Fibroblast of gingiva (primary cell): ENCODE measurements at places on chromosomes 2 and 18.

- DNase-seq = no peak
Observed at GRCh38 chr18:22550861-22551260, 133.1 kb upstream of the CTAGE1 start.

- DNase-seq = no peak
Observed at GRCh38 chr18:79911344-79912270, 39.8 kb downstream of the SLC66A2 start.

DNA sequence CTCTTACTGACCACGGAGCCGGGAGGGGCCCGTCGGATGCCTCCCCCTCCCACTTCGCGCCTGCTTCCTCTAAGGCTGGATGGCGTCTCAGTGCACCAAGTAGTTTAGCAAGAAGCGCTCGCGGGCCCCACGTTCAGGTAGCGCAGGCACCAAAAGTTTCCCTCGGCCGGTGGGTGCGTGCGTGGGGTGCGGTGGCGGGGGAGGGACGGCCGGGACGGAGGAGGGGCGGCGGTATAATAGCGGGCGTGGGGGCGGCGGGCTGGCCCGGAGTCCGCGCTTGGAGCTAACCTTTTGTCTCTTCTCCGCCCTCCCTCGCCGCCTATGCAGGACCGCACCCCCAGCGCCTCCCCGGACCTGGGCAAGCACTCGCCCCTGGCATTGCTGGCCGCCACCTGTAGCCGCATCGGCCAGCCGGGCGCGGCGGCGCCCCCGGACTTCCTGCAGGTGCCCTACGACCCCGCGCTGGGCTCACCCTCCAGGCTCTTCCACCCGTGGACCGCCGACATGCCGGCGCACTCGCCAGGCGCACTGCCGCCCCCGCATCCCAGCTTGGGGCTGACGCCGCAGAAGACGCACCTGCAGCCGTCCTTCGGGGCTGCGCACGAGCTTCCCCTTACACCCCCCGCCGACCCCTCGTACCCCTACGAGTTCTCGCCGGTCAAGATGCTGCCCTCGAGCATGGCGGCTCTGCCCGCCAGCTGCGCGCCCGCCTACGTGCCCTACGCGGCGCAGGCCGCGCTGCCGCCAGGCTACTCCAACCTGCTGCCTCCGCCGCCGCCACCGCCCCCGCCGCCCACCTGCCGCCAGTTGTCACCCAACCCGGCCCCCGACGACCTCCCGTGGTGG, 1.0 kb downstream of the SP5 start:
- no peak for DNase-seq

DNA sequence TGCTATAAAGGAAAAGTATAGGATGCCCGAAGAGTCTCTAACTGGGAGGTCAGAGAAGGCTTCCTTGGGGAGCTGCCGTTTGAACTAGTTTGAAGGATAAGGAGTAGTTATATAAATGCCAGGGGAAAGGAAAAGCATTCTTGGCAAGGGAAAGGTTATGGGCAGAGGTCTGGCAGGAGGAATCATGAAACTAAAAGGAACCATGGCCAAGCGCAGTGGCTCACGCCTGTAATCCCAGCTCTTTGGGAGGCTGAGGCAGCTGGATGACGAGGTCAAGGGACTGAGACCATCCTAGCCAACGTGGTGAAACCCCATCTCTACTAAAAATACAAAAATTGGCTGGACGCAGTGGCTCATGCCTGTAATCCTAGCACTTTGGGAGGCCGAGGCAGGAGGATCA, 100.6 kb upstream of the MSH2 start:
- no peak for DNase-seq

DNA sequence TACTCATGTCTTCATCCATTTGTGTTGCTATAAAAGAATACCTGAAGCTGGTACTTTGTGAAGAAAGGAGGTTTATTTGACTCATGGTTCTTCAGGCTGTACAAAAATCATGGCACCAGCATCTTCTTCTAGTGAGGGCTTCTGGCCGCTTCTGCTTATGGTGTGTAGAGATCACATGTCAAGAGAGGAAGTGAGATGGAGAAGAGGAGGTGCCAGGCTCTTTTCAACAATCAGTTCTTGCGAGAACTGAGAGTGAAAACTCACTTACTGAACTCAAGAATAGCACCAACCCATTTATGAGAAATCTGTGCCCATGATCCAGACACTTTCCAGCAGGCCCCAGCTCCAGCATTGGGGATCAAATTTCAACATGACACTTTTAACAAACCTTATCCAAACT, 30.0 kb upstream of the BARD1 start:
- no peak for DNase-seq

DNA sequence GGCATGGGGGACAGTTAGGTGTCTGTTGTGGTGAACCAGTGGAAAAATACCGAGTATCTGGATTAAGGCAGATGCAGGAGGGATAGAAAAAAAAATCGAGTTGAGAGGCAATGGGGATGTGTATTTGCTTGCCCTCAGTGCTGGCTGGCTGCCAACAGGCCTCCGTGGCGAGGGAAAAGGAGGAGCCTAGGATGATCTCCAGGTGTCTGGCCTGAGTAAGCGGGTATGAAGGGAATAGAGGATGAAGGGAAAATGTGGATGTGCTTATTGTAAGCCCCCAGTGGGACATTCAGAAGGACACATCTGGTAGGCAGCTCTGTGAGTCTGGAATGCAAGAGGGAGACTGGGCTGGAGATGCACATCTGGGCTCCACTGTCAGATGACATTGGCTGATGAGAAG, 22.8 kb downstream of the KCNS3 start:
- no peak for DNase-seq

GRCh38 chr18:75854174-75854573, 426.7 kb upstream of the SMIM21 start:
- no peak for DNase-seq

GRCh38 chr2:238970553-238971081, 122.7 kb downstream of the TWIST2 start:
- peak; percentile 28 for DNase-seq

DNA sequence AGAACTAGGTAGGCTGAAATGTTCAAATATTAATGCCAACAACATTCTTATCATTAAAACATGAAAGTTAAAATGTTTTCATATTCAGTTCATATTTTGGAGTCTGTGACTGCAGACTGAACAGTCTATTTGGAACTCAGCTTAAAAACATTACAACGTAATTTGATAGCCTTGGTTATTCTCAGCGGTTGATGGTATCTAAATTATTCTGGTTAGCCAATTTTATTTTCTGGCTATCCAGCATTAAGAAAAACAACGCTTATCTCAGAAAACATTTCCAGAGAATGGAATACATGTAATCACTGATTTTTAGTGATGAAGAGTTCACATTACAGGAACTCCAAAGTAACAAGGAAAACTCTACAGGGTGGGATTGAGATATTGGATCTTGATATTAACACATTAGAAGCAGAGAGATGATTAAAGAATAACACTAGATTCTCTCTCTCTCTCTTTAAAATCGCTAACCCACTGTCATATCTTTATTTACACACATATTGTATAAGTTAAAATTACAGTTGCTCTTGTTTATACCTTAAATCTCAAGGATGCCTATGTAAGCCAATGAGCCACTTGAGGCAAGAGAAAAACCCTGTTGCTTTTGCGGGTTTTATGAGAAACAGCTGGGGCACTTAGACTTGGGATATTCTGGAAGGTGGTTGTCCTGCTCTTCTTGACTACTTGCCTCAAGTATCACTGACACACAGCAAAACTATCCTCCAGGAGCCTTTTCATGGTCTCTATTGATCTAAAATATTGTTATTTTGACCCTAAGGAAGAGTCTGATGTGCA, 84.9 kb downstream of the ICOS start:
- no peak for DNase-seq

DNA sequence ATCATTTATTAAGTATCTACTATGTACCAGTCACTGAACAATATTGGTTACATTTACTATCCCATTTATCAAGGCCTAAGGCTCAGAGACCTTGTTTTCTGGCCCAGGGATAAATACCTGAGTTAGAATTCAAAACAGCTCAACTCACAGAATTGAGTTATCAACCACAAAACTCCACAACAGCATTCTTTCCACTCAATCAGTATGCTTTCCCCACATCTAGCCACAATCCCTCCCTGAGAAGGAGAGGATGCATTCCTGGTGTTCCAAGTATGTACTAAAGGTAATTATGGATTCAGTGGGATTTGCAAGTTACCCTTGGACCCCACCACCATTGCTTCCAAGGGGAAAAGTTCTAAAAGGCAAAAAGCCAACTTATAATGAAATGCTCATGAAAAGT, 104.2 kb upstream of the PID1 start:
- no peak for DNase-seq

GRCh38 chr18:286515-287310, 18.9 kb upstream of the THOC1 start:
- peak; percentile 21 for DNase-seq

GRCh38 chr2:46344706-46345105, 47.5 kb downstream of the EPAS1 start:
- DNase-seq = peak; percentile 29

GRCh38 chr2:182784777-182785176, 68.7 kb downstream of the DNAJC10 start:
- peak; percentile 41 for DNase-seq

GRCh38 chr2:104909317-104909716, 55.4 kb downstream of the POU3F3 start:
- no peak for DNase-seq

DNA sequence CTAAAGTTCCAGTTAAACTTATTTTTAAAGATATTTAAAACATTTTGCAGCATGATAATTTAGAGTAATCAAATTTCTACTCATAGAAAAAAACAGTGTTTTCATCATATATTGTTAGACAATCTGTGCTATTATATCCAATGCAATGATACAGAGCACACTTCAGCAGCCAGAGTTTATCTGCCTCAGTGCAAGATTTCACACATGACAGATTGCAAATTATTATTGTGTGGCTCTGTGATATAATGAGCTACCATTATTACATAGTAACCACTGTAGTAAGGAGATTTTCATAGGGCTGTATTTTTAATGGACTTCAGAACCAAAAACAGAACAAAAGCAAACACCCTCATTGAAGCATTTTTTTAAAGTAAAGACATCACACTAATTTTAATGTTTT, 762.4 kb downstream of the DSC3 start:
- DNase-seq = no peak

DNA sequence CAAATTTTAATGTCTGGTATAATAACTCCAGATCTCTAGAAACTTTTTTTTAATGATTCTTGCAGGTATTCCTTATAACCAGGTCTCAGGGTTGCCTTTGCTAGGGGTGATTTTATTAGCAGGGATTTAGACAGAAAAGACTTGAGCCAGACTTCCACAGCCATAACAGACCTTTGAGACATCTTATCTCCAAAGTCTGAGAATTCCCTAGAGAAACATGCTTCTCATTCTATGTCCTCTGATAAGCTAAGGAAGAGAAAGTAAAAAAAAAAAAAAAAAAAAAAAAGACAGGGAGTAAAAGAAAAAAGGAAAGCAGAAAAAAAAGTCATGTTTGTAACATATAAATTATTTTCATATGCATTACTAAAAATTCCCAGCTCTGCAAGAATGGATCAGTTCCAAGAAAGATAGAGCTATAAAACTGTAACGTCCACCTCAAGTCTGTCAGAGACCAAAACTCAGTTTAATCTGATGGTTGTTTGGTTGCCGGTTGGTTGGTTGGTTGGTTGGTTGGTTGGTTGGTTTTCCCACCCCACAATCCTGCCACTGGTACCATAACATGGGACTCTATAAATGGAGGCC, 153.8 kb downstream of the COL6A3 start:
- no peak for DNase-seq

GRCh38 chr2:54422072-54422581, 34.0 kb upstream of the SPTBN1 start:
- DNase-seq = no peak

DNA sequence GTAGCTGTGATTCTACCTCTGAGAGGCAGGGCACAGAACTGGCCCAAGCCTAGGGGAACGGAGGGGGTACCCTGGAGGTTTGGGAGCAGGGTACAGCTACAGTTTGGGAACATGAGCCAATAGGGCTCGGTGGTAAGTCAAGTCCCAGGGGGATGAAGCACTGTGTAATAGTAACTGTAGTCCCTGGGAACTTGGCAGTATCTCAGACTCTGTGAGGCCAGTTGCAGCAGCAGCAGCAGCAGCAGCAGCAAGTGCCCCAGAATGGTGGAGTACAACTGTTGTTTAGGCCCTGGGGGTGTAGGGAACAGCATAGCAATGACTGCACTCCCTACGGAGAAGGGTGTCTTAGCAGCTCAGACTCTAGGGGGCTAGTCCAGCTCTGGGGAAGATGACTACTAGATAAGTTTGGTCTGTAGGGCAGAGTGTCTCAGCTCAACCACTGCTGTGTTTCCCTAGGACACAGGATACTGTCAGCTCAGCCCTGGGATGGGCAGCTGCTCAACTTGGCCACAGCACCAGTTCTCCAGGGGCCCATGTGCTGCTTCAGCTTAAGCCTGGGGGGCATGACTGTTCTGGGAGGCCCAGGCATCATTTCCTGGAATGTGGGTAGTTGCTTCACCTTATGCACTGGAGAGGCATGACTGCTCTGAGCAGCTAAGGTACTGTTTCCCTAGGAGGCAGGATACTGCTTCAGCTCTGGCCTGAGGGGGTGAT, 20.5 kb downstream of the CARF start:
- peak; percentile 94 for DNase-seq

DNA sequence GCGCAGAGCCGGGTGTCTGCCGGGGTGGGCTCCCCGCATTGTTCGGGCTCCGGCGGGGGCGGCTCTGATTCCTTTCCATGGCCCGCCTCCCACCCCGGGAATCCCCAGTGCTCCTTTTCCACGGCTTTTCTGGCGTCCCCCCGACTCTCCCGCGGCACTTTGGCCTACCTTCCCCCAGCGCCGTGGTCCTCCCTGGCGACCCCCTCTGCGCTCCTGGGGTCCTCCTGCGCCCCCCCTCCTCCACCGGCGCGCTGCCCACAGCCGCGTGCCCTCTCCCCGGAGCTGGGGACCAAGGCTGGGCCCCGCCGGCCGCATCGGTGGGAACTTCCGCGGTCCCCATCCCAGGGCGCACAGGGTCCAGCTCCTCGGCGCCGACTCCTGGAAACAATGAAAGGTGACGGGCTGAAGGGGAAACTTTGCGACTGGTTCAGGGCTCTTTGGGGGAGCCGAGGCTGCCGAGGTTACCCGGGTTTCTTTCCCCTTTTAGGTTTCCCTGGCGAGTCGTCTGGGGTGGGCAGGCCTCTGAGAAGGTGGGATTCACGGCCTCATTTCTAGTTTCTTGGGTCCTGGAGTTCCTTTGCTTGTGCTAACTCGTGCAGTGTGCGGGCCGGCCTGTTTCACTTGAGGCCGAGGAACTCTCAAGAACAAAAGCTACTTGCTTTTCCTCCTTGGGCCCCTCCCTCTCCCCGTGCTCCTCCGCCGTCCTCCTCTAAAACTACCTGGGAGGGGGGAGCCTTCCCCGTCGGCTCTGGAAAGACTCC, 2.2 kb downstream of the TGIF1 start:
- DNase-seq = peak; percentile 78

GRCh38 chr18:68660354-68661183, 54.3 kb downstream of the TMX3 start:
- DNase-seq = peak; percentile 45

DNA sequence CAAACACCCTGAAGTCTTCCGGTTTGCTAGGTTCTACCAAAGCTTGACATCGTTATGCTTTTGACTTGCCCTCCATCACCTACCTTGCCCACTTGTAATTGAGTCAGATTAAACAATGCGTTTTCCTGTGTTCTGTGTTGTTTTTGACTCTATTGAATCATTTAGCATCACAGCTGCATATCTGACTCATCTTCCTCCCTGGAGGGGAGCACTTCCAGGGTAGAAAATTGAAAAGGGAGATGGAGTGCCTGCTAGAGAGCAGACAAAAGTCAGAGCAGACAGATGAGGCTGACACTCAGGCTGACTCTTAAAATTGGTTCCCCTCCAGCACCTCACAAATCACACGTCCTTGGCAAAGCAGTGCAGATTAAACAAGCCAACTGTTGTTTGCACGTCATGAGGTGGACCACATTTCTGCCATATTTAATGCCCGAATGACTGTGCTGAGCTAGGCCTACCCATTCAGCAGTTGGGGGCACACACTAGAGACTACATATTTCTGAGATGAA, 2.2 kb downstream of the MPP4 start:
- DNase-seq = peak; percentile 44
